ENCODE measurements at places on chromosomes 7 and 10.

- no peak for DNase-seq
Observed at GRCh38 chr7:48384180-48384752, 213.0 kb downstream of the ABCA13 start.

DNA sequence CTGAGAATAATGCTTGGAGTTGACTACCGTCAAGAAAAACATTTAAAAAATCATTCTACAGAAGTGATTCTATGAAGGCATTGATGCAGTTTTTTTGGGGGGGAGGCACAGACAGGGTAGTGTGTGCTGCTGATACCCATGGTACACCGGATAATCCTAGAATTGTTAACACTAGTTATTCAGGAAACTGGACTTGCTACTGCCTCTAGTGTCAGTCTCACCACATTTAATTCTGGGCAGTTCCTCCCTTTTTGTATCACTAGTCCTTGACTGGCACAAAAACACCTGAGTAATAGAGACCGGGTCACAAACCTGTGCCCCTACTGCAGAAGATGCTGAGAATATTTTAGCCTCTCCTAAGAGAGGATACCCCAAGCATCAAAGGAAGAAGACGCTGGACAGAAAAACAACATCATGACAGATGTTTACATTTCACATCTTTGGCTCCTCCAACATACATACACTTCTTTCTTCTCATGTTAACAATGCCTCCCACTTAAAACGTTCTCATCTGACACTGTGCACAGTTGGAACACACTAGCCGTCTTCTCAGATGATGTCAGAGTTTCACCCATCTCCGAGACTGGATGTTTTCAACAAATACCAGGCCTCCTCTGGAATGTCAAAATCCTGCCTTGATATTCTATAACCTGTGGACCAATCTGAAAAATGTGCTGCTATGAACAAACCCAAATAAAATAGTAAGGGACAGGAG, 13.1 kb upstream of the TCAF1 start:
- DNase-seq: no peak

- DNase-seq: no peak
Observed at GRCh38 chr10:108523016-108523800, 1358.7 kb upstream of the SORCS1 start.

GRCh38 chr7:118758582-118758981, 534.1 kb downstream of the ANKRD7 start:
- no peak for DNase-seq

DNA sequence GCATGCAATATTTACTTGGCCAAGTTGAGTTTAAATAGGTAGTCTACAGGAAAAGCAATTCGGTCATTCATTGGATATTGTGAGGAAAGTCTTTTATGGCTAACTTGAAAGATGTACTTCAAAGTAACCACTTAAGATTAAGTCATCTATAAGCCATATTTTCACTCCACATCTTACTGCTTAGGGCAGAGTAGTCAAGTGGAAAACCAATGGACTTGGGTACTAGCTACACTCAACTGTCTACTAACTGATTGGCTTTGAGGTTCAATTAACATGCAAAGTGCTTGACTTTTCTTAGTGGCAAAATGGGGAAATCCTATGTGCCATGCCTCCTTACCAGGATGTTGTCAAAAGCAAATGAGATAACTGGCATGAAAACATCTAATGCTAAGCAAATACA, 51.0 kb downstream of the CAV1 start:
- no peak for DNase-seq

GRCh38 chr7:75850235-75850634, 28.6 kb upstream of the RHBDD2 start:
- no peak for DNase-seq

GRCh38 chr7:81111358-81111757, 192.5 kb upstream of the SEMA3C start:
- DNase-seq: peak; percentile 97

DNA sequence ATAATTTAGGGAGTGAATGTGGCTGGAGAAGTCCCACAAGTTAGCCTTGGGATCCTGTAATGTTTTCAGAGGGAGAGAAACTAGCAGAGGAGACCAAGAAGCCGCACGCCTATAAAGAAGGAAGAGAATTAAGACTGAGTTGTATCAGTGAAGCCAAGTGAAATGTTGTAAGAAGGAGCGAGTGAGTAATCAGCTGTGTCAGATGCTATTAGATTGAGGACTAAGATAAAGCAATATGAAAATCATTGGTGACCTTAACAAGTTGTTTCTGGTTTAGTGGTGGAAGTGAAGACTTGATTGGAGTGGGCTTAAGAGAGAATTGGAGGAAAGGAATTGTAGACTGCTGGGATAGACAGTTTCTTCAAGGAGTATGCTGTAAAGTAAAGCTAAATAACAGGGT, 8.8 kb downstream of the CCSER2 start:
- no peak for DNase-seq

DNA sequence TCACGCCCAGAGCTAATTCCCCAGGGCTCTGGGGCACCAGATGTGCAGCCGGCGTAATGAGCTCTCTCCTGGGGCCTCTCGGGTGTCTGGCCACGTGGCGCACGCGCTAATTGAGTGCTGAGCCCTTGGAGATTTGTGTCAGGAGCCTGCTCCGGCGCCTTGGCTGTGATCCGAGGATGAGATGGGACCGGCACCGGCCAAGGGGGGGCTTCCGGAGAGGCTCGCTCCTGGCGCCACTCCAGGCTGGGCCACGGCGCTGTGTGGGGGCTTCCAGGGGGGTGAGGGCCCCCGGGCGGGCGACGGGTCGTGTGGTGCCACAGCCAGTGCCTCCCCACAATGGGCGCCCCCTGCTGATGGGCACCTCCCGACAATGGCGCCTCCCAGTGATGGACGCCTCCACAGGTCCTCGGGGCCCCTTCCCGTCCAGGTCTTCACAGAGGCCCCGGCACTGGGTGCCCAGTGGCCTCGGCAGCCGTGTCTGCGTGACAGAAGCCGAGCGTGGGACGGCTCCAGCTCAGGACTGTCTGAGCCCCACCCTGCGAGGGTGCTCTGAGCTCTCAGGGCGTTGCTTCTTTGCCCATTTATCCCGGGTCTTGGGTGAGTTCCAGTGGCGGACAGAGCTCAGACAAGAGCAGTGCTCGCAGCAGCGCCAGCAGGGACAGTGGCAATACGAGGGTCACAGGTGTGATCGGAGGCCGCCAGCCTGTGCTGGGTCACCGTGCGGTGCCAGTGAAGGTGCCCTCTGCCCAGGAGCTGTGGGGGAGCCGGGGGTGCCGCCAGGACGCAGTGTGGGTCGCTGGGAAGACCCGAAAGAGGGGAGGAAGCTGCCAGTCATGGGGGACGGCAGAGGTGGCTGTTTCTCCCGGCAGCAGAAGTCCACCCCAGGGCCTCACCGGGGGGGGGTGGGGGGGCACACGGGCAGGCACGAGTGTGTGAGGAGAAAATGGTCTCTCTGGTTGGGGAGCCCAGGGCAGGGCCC, 8.2 kb upstream of the NKX6-2 start:
- no peak for DNase-seq

DNA sequence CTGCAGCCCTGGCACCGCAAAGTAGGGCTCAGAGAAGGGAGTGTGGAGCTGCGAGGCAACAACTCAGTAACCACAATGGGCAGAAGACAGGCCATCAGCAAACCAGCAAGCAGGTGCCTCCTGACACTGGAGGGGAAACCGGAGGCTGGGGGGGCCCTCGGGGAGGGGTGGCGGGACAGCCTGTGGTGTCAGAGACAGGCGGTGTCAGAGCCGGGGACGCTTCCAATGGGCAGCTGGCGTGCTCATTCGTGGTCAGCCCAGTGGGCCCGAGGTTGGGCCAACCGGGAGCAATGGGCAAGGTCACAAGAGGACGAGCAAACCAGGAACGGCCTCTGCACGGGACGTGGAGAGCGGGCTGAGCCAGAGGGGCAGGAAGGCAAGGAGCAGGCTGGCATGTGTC, 158.1 kb downstream of the MAD1L1 start:
- DNase-seq: no peak

- no peak for DNase-seq
Observed at GRCh38 chr10:78748235-78748533, 320.6 kb upstream of the ZMIZ1 start.

GRCh38 chr10:52316001-52316400, 1.9 kb downstream of the DKK1 start:
- no peak for DNase-seq

DNA sequence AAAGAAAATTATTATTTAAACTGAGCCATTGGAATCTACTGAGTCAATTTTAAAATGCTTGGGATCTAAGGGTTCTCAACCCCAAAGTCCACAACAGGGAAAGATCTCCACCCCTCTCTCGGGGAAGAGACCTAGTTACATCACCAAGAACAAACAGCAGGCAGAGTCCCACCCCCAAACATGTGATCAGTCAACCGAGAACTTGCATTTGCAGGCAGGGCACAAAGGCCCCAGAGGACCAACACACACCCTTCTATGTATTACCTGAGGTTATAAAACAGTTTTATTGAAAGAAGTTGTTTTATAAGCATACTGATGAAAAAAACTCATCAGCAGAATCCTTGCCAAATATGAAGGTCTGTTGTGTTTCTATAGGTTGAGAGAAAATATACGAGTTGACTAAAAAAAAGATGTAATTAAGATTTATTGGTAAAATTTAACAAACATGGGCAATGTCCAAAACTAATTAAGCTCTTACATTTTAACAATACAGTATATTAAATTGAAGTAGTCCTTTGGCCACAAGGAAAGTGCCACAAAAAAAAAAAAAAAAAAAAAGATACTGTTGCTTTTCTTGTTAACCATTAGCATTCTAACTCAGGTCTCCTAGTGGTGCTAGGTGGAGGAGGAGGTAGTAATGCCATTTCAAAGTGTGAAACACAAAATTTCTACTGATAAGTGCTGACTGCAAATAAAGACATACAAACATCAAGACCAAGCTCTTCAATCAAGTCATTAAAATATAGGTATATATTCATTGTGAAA, 975 bp upstream of the USP54 start:
- no peak for DNase-seq

- DNase-seq: no peak
Observed at GRCh38 chr10:124211921-124212320, 118.5 kb upstream of the CHST15 start.

GRCh38 chr10:36817898-36818297, 307.5 kb upstream of the ANKRD30A start:
- DNase-seq: no peak

GRCh38 chr7:47488969-47489342, 93.0 kb downstream of the TNS3 start:
- no peak for DNase-seq

DNA sequence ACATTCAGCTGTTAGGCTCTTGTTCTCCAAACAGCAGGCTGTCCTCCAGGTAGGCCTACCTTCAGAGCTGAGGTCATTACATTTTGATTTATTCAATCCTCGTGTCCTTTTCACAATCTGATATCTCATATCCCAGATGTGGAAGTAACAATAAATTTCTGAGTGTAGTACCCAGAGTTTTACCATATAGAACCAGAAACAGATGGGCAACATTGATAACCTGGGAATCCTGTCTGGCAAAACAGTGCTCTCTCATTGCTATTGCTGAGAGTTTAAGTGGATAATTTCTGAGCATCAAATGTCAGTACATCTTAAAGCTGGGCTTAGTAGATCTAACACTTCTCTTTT, 1007.8 kb downstream of the REEP3 start:
- DNase-seq: no peak
